ENCODE measurements at places on chromosomes 11 and 22. TPM values are rescaled to one million over a fixed set of nuclear protein-coding genes. Genes with fewer than 3 reads are reported as not detected.

DNA sequence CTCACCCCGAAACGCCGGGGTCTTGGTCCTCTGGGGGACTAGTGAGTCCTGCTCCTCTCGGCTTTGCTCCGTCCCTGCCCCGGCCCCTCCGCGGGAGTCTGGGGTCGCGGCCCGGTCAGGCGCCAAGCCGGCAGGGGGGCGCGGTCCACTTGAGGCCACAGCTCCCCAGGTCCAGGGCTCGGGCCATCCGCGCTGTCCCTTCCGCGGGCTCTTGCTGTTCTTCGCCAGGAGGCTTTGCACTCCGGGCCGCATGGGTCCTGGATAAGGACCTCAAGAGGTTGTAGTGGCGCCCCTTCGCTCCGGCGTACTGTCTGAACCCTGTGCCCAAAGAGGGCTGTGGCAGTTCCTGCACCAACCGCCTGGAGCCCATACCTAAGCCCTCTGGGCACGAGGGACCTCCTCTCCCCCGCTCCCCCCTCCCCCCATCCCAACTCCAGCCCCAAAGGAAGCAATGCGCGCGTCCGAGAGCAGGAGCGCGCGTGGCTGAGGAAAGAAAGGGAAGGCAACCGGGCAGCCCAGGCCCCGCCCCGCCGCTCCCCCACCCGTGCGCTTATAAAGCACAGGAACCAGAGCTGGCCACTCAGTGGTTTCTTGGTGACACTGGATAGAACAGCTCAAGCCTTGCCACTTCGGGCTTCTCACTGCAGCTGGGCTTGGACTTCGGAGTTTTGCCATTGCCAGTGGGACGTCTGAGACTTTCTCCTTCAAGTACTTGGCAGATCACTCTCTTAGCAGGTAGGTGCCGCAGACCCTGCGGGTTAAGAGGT is at the start of gene ADM:
ADM (plus strand) TSS at position 579 of the 767 bp plus-strand sequence. CDS start 628 bp downstream, outside the sequence.
- peak; percentile 93 for DNase-seq

CYP2D6 gene
- 0.24 TPM for polyA plus RNA-seq

BTG4 gene
- not detected for polyA plus RNA-seq

DNA sequence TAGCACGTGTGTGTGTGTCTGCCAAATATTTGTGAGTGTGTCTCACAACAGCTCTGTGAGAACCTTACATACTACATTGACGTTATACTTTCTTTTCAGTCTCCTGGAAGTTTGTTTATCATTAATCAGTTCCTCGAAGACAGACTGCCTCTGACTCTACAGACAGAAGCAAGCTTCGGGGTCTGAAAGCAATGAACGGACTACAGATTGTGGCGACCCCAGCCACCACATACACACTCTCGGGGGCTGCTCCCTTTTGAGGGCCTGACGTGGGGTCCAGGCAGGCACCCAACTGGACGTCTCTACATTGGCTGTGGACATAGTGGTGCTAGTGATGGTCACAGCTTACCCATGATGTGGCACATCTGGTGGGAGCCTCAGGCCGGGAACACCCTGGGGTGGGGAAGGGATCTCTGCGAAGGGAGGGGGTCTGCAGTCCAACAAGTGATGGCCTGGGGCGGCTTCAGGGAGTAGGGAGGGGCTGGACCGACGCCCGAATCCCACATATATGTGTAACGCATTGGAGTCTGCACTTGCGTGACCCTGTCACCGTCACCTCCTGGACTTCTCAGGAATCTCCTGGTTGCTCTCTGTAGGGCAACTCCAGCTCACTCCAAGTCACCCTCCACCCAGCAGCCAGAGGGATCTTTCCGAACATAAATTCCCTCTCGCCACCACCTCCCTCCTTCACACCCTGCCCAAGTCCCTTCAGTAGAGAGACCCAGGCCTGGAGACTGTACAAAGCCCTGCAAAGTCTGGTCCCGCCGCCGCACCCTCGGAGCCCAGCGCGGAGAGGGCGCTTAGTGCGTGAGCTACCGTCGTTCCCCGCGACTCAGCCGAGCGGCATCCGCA is 30.4 kb upstream of the TRIM29 start:
- DNase-seq, result peak; percentile 37

GLYATL1 gene
- 0.58 TPM for polyA plus RNA-seq

DNA sequence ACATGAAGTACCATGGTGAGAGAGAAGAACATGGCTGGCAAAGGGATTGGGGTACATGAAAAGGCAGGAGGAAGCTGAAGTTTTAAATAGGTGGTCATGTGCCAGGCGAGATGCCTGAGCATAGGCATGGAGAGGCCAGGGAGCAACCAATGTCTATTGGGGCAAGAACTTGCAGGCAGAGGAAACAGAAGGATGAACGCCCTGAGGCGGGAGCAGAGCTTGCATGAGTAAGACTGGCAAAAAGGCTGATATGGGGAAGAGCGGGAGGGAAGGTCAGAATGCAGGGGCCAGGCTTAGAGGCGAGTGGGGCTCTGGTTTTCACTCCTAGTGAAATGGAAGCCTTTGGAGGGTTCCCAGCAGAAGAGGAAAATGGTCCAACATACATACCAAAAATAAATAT is 52.5 kb upstream of the VSTM5 start:
- DNase-seq, result no peak

DNA sequence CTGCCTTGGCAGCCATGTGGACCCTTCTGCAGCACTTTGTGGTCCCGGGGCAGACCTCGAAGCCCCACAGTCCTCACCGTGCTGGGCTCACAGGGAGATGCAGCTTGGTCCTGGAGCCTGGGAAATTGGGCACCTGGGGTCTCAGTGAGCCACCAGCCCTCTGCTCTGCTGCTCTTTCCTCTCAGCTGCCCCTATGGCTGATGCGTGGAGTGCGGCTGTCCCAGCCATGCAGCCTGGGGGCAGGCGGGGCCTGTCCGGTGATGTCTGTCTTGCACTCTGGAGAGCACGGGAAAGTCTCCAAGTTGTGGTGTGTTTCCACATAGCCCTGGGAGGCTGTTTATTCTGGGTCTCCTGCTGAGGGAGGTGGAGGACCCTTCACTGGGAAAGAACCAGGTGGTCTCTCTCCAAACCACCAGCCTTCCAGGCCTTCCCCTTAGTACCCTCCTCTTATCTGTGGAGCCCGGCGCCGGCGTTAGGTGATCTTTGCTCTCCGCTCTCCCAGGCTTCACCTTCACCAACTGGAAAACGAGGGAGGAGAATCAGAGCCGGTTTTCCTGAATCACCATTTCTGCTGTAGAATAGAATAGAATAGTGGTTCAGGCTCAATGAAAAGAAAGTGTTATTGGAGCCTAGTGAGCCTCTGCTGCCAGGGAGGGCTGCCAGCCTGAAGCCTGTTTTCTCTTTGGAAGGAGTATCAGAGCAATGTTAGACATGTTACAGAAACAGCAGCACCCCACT is 41.2 kb upstream of the GRAMD4 start:
- DNase-seq, result peak; percentile 40

GRCh38 chr11:106627694-106628093 is 390.6 kb downstream of the GUCY1A2 start:
- DNase-seq, result no peak

DEUP1 gene
- not detected for polyA plus RNA-seq

- peak; percentile 80 for DNase-seq
Observed at GRCh38 chr11:120303004-120303637, 22.0 kb upstream of the TLCD5 start.

- peak; percentile 40 for DNase-seq
Observed at GRCh38 chr22:32411402-32411801, 645 bp downstream of the RTCB start.

GLB1L3 gene
- polyA plus RNA-seq, result not detected

TANGO2 gene
- polyA plus RNA-seq, result 45.1 TPM

TRMT2A gene
- polyA plus RNA-seq, result 46.4 TPM

DNA sequence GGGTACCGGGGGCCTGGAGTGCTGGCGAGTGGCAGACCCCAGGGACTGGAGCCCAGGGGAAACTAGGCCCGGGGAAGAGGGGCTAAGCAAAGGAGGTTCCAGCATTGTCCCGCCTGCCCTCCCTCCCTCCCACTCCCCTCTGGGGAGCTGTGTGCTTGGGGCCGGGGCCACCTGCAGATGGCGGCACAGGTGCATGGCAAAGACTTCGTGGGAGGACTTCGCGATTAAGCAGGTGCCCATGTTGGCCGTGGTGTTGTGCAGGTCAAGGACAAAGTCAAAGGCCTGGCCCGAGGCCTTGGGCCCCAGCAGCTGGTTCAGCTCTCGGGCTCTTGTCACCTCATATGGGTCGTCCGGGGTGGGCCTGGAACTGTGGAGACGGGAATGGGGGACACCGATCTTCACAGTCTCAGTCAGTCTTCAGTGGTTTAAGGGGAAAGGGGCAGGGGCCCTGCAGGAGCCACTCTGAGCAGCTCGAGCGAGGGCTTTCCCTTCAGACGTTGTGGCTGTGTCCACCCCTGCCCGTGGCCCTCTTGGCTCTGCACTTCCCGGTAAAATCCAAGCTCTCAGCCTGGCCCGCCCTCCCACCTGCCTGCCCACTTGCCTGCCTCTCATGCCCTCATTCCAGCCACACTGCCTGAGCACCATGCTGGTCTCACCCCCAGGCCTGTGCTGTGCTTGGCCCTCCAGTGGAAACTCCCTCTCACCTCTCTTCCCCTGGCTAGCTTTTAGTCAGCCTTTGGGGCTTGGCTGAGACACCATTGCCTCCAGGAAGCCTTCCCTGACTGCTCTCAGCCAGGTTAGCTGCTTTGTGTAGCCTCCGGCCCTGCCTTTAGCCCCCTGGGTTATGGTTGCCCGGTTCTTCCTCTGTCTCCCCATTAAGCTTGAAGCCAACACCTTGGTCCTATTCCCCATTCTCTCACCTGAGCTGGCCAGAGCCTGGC is 4.7 kb downstream of the ACY3 start:
- no peak for DNase-seq

DNA sequence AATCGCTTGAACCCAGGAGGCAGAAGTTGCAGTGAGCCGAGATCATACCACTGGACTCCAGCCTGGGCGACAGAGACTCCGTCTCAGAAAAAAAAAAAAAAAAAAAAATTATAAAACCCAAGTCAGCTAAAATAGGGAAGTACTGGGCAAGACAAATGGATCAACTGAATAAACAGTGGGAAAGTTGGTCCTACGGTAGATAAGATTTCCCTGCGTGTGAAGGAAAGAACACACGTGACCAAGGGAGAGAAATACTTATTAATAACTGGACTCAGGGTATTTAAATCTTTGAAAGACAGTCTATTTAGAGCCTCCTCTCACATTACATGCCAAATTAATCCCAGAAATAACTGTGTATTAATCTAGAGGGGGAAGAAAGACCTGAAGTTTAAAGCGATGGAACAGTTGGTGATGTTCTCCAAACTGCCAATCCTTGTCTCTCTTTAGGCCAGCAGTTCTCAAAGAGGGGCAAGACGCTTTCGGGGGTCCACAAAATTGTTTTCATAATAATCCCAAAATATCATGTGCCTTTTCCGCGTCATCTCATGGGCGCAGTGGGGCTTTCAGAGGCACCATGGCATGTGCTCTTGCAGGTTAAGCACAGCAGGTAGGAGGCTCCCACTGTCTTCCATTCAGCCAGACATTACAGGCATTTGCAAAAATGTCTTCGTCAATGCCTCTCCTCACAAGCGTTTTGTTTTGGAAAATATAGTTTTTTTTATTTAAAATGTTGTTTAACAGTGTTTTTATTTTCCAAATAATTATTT is 6.6 kb downstream of the RTL6 start:
- no peak for DNase-seq

DNA sequence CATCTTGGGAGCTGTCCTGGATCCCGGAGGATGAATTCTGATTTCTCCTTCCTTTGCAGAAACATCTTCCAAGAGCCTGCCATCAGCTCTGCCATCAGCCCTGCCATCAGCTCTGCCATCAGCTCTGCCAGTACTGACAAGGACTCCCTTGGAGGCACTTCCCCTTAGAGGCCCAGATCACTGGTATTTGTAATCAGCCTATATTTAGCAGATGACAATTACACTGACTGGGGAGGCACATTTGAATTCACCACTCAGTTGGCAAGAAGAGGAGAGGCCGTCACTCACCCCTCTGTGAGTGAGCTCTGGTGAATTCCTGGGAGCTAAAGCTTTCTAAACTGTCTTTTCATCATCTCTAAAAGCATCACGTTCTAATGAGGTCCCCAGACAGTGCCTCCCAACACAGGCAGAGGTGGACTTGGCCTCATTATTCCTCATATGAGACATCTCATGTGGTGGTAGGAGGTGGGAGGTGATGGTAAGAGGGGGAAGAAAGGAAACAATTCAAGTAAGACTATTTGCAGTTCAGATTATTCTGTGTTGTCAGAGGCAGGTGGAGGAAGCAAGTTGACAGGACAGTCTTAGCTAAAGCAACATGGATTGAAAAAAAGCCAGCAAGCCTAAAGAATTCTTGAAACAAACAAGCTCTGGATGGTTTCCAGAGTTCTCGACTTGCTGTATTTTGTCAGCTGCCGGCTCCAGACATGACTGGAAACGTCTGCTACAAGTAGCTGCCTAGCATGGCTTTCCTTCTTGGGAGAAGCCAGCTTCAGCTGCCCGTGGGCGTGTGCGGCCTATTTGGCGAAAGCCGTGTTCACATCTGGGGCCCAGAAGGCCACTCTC is 771.7 kb downstream of the TBC1D22A start:
- no peak for DNase-seq

ACTN3 gene
- polyA plus RNA-seq, result 0.06 TPM

CBX7 gene
- 3.4 TPM for polyA plus RNA-seq

- no peak for DNase-seq
Observed at GRCh38 chr11:107731941-107732688, 20.3 kb upstream of the SLN start.

GRCh38 chr11:69369945-69370344 is 76.0 kb downstream of the MYEOV start:
- no peak for DNase-seq

DNA sequence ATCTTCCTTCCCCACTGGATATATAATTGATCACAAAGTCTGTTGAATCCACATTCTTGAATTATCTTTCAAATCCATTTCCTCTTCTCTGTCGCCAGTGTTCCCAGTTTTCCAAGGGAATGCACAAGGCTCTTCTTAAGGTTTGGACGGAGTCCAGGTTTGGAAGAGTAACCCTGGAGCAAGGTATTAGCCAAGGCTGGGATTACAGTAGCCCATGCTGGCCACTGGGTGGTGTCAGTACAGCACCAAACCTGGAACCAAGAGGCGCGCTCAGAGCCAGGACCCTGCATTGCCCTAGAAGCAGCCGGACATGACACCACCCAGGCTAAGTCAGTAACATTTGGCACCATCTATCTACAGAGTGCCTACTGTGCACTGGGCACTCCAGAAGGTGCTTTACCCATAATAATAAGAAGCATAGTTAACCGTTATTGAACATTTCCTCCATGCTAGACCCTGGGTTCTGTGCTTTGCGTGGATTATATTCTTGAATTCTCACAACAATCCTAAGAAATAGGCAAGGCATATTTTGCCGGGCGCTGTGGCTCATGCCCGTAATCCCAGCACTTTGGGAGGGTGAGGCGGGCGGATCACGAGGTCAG is 48.0 kb upstream of the CLPB start:
- DNase-seq, result peak; percentile 69

DNA sequence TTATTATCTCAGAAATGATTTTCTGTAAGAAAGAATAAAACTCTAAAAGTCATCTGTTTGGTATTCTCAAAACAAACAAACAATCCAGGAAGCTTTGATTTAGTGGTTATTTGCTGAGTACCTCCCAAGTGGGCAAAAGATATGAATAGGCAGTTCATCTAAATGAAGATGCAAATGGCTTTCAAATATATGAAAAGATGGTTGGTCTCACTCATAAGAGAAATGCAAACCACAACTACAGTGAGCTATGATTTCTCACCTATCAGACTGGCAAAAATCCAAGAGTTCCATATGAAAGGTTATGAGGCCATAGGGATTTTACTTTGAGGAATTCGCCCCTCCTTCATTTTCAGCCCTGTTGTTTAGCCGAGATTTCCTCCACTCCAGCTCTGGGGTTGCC is 11.3 kb upstream of the P2RY2 start:
- DNase-seq, result no peak

OR56B1 gene
- not detected for polyA plus RNA-seq

PVALB gene
- not detected for polyA plus RNA-seq

LSP1 gene
- 0.11 TPM for polyA plus RNA-seq

PHF21B gene
- 0.09 TPM for polyA plus RNA-seq
